ENCODE measurements at places on chromosomes 4 and X.
A peak's percentile ranks its signal among the peaks of the same experiment; 100 is the strongest.

GRCh38 chr4:15413010-15413622 lies 14.7 kb upstream of the C1QTNF7 start:
- no peak for DNase-seq

GRCh38 chr4:78065508-78066192 lies 8.5 kb downstream of the FRAS1 start:
- no peak for DNase-seq

- DNase-seq: no peak
These were observed 511.8 kb upstream of the ARX start for GRCh38 chrX:25527596-25527995.

- no peak for DNase-seq
These were observed 718.9 kb downstream of the ADGRL3 start for GRCh38 chr4:61918987-61919386.

GRCh38 chr4:78299565-78299972 lies 242.4 kb downstream of the FRAS1 start:
- no peak for DNase-seq

DNA sequence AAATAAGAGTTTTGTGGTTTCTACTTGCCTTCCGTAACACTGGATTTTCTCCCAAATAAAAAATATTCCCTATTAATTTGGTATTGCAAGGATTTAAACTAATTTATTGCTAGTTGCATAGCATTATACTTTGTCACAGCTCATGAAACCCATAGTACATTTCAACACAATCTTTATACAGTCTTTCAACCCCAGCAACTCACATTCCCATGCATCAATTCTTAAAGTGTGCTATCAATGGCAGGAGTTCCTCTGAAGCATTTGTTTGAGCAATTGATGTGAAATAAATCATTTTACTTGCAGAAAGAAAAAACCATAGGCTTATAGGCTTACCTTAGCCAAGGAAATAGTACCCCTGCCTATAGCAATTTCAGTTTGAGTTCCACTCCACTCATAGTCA lies 251.9 kb downstream of the PAPSS1 start:
- DNase-seq: no peak

DNA sequence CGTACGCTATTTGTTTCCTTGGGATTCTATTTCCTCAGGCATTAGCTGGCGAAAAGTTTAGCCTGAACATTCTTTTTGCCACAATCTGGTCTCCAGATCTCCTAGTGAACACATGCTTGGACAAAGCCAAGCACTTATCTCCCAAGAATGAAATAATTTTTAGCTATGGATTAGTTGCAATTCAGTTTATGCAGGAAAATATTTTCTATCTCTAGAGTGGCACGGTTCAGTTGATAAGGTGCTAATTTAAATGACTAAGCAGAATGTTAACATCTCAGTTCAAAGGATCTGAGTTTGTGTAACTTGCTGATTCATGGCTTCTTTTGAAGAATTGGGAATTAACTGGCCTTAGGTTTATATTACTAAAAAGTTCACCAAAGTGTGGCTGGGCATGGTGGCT lies 58.1 kb upstream of the JADE1 start:
- no peak for DNase-seq

GRCh38 chr4:18695733-18696527 lies 674.4 kb upstream of the LCORL start:
- DNase-seq: no peak

- peak; percentile 14 for DNase-seq
These were observed 1.1 kb upstream of the RAP1GDS1 start for GRCh38 chr4:98260047-98260578.

- DNase-seq: no peak
These were observed 613.1 kb upstream of the HS3ST1 start for GRCh38 chr4:12041828-12042227.

DNA sequence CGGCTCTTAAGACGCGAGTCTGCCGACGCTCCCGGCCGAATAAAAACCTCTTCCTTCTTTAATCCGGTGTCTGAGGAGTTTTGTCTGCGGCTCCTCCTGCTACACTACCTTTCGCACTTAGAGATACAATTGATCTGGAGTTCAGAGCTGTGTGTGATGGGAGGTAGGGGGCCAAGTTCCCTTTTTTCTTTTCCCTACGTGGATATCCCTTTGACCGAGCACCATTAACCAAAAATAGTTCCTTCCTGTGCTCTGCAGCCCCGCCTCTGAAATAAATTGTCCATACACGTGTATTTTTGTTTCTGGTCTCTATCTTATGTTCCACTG lies 555 bp upstream of the PGM2 start:
- DNase-seq: peak; percentile 3

DNA sequence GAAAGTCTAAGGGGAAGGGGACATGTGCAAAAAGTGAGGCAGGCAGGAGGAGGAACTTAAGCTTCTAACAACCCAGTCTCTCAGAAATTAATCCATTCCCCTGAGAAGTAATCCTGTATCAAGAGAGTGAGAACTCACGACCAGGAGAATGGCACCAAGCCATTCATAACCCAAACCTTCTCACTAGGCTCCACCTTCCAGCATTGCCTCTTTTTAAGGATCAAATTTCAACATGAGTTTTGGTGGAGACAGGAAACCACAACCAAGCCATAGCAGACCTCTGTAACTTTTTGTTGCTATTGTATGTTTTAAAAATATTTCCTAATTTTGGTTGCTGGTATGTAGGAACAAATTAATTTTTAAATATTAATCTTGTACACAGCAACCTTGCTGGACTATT lies 32.8 kb downstream of the PASD1 start:
- DNase-seq: no peak

GRCh38 chr4:37717576-37717975 lies 31.4 kb upstream of the RELL1 start:
- no peak for DNase-seq

DNA sequence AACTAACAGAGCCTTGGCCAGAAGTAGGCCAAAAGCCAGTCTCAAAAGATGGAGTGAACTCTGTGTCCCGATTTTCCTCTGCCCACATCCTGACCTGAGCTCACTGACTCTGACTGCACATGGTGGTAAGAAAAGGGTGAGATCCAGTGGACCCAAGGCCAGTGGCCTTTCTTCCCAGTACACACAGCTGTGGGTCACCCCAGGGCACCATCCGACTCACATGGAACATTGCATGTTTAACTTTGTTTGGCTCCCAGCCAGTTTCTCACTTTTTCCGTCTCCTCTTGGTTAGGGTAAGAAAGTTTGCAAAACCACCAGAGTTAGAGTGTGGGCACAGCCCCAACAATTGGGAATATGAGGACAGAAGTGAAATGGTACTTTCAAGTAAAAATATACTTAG lies 69.8 kb downstream of the GAB1 start:
- no peak for DNase-seq

GRCh38 chrX:40538406-40538805 lies 42.4 kb upstream of the ATP6AP2 start:
- DNase-seq: no peak

GRCh38 chrX:30141966-30142365 lies 73.4 kb upstream of the MAGEB2 start:
- DNase-seq: no peak

- no peak for DNase-seq
These were observed 199.3 kb upstream of the ADAMTS3 start for GRCh38 chr4:72768364-72768763.

- DNase-seq: no peak
These were observed 10.1 kb downstream of the SULT1B1 start for GRCh38 chr4:69750346-69750745.

- no peak for DNase-seq
These were observed 187.7 kb upstream of the GATB start for GRCh38 chr4:151948351-151949016.

DNA sequence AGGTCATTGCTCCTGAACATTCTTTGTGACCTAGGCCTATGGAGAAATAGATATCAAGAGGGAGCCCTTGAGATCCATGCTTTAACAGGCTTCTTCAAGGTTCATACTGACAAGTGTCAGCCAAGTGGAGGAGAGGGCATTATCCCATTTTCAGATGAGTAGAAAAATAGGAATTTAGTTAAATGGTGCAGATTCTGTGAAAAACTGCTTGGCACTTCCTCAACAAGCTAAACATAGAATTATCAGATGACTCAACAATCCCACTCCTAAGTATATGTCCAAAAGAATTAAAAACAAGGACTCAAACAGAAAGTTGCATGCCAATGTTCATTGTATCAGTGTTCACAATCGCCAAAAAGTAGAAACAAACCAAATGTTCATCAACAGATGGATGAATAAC lies 43.8 kb upstream of the KCNIP4 start:
- DNase-seq: no peak

DNA sequence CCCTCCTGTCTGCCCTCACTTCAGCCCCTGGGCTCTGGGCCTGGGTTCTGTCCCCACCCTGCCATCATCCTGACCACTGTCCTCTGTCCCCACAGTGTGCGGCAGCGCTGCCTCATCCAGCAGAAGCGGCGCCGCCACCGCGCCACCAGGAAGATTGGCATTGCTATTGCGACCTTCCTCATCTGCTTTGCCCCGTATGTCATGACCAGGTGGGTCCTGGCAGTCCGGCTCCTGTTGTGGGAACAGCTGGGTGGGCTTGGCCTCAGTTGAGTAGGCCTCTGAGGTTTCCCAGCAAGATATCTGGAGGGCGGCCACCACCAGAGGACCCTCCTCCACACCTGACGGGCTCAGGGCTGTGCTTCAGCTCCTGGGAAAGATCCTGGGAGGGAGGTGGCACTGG lies 2.2 kb downstream of the GPR78 start:
- no peak for DNase-seq

GRCh38 chrX:68254738-68255645 lies 178.3 kb downstream of the OPHN1 start:
- DNase-seq: no peak

DNA sequence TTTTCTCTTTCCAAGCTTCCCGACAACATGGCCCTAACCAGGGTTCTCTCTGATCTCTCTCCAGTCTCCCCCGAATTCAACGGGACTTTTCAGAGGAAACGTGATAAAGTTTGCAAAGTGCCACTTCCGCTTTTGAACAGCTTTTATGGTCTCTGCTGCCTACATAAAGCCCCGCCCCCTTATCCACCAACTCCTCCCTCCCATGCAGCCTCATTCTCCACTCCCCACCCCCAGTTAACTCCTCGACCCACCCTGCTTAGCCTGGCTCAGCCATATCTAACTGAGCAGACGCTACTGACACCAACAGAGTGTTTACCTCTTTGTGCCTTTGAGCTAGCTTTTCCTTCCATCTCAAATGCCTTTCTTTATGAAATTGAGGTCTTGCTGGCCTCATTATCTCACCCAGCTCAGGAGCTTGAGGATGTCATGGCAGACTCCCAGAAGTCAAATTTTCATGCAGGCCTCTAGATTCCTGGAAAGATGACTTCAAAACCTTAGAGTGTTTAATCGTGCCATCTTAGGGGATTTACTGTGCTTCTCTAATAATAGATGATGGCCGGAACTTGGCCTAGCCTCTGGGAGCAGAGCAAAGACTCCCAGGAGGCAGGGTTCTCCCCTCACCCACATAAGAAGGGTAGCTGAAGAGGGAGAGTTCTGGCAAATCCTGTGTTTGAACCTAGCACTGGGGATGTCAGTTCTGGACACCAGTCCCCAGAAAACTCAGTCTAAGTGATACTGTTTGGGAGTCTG lies 606.0 kb downstream of the BCOR start:
- peak; percentile 15 for DNase-seq

GRCh38 chr4:61517144-61517543 lies 317.0 kb downstream of the ADGRL3 start:
- no peak for DNase-seq

DNA sequence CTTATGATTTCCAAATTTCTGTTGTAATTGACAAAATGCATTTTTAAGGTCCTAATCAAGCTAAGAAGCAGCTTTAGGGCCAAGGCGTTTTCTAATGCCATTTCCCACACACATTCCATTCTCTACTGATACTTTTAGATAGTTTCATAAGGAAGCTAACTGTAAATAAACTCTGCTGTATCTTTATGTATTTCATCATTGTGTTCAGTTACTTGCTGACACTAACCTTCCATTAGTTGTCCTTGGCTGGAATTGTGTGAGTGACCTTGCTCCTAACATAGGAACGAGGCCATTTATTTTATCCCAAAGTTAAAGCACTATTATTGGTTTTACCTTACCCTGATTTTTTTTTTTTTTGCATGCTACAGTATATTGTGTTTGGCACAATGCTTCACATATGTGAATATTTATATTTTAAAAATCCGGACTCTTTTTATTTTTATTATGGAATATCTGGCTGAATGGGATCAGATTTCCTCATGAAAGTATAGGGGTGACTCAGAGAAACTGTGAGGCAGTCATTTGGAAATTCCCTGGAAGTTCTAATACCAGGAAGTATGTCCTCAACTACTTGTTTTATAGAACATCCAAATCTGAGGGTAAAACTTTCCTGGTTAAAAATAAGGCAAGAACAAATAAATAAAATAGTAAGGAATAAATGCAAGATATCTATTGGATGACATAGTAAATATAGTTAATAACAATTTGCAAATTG lies 62.7 kb upstream of the SORBS2 start:
- DNase-seq: no peak

DNA sequence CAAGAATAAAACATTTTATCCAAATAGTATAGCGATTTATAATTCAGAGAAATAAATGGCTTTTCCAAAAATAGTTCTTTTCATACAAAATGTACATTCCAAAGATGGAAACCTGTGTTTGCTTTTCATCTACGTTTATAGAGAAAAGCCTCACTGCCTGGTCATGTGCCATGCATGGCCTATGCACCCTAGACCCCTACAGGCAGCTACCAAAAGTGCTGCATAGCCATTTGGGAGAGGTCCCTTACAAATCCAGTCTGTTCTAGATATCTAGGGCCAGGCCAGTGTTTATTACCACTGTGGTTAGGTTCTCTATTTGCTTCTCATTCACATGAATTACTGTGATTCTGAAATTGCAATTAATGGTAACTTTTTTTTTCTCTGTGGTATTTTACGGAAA lies 17.2 kb downstream of the HMGB2 start:
- no peak for DNase-seq

DNA sequence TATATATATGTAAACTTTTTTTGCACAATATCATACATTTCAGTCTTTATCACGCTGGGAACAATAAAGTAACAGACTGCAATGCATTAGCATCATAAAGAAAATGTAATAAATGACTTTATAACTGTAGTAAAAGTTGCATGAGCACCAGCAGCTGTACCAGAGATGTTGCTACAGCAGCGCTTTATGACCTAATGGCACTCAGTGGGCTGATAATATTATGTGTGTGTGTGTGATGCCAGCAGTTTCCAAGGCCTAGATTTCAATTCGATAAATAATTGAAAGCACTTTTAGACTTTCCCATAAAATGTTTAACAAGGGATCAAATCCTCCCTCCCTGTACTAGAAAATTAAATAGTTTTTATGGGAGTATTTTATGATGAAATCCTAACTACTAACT lies 367.6 kb upstream of the AGA start:
- DNase-seq: no peak

- no peak for DNase-seq
These were observed 127.4 kb upstream of the TRIM2 start for GRCh38 chr4:153076861-153077260.

- no peak for DNase-seq
These were observed 51.2 kb upstream of the TADA2B start for GRCh38 chr4:6991771-6992557.

- DNase-seq: no peak
These were observed 191.0 kb downstream of the PRDM5 start for GRCh38 chr4:120731561-120731960.

DNA sequence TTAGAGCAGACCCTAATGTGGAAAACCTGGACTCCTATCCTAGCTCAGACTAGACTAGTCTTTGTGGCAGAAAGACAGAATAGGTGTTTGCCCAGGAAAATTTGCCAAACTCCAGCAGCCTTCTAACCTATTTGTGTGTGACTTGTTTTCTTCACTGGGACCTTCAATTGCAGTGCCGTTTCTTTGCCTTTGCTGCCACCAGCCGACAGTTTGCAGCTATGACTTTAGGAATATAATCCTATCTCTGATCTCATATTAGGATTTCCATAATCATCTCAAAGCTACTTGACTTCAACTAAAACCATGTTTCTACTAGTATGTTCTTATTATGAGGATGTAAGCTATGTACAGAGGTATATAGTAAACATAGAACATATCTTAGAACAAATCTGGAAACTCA lies 60.2 kb upstream of the PGAM4 start:
- DNase-seq: no peak

Measured in stimulated activated CD4-positive, alpha-beta T cell treated with anti-CD3 and anti-CD28 coated beads, Interleukin-1b, Interleukin-23, amount 100 ng/mL, for 24 hours (primary cell).